ENCODE measurements at places on chromosomes 2 and 18.

- DNase-seq, result peak; percentile 34
These were observed 117.1 kb downstream of the RAD51AP2 start for GRCh38 chr2:17401096-17401495.

DNA sequence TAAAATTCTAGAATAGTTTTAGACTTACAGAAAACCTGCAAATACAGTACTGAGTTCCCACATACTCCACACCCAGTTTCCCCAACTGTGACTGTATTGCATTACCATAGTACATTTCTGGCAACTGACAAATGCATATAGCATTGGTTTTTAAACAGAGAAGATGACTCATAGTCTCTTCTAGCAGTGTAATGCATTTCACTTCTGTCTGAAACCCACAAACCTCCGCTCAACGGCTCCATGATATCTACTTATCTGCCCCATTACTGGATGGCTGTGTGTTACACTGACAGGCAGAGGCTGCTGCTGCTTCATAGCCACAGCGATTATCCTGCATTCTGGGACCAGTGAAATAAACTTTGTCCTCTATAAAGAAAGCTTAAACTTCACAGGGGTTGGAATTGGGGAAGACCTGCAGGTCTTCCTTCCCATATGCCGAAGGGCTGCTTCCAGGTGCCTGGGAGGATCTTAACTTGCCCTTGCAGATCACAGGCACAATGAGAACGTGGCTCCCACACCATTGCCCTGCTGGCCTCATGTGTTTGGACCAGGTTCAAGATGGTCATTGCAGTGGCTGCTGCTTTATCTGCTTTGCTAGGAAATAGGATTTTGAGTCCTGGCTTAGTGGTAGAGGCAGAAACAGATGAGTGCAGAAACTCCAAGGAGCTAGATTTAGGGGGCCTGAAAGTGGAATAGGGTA, 742.6 kb upstream of the HS6ST1 start:
- peak; percentile 14 for DNase-seq

DNA sequence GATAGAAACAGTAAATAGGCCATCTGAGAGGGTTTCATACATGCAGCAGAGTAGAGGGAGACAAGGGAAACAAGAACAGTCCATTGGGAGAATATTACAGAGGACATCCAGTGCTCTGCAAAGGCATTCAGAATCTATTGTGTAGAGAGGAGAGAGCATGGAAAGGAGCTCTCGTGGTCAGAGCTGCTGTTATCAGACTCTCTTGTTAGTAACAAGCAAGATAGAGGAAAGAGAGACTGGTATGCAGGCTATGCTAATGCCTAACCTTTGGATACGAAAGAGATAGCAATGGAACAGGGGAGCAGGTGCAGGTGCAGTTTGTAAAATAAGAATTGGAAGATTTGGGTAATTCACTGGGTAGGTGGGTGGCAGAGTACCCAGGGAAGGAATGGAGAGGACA, 855.9 kb downstream of the CNTNAP5 start:
- DNase-seq, result no peak

- no peak for DNase-seq
These were observed 17.2 kb downstream of the SP110 start for GRCh38 chr2:230202430-230203109.

- peak; percentile 57 for DNase-seq
These were observed 46.7 kb upstream of the FLACC1 start for GRCh38 chr2:201403880-201404279.

DNA sequence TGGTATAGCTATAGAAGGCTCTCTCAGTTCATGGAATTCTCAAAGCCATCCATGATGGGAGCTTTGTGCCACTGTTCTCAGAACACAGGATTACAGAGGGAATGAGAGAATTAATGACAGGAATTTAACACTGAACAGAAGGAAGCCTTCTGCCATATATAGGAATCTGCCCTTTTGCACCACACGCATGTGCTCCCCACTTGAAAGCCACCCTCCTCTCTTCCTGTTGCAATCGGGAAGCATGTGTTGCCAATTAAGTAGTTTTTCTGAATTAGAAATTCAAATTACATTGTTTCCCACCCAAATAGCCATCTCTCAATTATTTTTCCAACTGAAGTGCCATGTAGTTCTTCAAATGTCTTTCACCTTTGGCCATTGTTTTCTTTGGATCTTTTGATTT, 71.3 kb downstream of the C1D start:
- DNase-seq, result no peak

Data from iris pigment epithelial cell (primary cell).